Midbrain (tissue), 1 donor: ENCODE measurements at places on chromosomes 1 and 21.

DNA sequence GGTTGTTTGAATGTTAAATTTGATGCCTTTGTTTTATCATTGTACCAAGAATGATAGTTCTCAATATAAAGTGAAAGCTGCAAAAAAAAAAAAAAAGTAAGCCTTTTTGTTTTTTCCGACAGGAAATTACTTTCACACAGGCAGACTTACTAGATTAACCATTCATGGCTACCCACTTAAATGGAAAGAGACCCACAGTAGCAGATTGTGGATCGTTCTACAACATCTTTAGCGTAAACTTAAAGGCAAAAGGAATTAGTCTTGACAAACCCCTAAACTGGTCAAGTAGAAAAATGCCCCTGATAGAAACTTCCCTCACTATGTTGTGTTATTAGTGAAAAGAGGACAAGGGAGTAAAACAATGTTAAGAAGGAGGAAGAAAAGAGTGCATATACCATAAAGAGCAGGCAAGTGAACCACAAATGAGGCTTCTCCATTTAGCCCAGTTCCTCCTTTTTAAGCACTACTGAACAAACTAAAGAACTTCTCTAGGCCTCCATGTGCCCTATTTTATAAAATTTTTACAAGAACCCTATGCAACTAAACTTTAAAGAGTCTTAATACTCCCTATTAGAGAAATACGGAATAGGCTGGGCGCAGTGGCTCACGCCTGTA, 1560.3 kb downstream of the MRPL39 start:
- DNase-seq = no peak

GRCh38 chr1:118751166-118751565, 237.0 kb downstream of the TBX15 start:
- no peak for DNase-seq

GRCh38 chr1:16125088-16125470, 30.8 kb downstream of the EPHA2 start:
- DNase-seq = no peak

DNA sequence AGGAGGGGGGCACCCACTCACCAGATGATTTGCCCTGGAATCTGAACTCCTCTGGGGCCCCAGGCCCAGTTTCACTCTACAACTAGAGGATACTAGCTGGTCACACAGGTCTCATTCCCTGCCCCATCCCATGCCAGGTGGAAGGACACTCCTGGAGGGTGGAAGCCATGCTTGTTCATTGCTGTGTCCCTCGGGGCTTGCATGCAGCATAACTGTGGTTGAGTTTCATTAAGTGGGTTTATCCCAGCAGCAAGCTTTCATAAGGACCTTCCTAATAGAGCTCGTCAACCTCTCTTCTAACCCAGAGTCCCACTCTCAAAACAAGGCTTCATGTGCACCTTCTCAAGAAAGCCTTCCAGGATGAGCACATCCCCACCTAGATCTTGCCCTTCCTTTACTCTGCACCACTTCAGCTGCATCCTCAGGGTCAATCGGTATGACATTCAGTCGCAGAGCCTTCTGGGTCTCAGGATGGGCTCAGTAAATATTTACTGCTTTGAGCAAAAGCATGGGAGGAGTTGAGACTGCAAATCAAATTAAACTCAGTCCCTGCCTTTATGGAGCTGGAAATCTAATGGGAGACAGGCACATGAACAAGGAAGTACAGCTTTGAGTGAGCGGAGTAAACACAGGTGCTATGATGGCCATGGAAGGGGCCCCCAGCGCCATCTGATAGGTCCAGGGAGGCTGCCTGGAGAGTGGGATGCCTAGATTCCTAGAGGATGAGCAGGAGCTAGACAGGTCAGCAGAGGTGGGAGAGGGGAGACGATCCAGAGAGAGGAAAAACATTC, 32.3 kb downstream of the LAMB3 start:
- no peak for DNase-seq

DNA sequence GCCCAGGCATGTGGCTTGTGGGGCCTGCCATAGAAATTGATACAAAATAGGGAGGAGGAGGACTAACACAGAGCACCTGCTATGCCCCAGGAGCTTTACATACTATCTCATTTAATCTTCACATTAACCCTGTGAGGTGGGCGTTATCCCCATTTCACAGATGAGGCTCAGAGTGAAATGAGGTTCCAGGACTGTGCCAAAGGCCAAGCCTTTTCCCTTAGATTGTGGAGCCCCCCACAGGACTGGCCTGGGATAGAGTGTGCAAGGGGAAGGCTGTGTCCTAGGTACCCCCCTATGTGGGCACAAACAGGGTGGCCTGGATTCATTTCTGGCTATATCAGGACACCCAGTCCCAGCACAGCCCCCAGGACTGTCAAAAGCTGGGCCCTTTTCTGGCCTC, 2.2 kb upstream of the DDOST start:
- no peak for DNase-seq

DNA sequence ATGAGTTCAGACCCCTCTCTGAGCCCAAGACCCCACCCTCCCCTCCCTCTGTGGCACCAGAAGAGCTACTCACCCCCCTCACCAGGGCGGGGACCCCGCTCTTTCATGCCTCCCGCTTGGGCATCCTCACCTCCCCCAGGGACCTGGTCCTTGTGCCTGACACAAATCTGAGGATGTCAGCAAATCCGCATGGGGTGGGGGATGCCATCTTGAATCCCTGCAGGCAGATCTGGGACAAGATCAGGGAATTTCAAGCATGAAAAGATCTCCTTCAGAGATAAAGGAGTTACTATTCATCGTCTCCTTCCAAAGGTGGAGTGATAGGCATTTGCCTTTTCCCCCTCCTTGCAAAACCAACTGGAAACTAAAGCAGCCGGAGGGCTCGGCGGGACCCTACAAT, 81.1 kb downstream of the DISP3 start:
- no peak for DNase-seq

GRCh38 chr1:203354246-203354645, 3.3 kb upstream of the FMOD start:
- DNase-seq = no peak

- no peak for DNase-seq
Measured at GRCh38 chr1:94247138-94248094, 10.0 kb upstream of the ARHGAP29 start.

DNA sequence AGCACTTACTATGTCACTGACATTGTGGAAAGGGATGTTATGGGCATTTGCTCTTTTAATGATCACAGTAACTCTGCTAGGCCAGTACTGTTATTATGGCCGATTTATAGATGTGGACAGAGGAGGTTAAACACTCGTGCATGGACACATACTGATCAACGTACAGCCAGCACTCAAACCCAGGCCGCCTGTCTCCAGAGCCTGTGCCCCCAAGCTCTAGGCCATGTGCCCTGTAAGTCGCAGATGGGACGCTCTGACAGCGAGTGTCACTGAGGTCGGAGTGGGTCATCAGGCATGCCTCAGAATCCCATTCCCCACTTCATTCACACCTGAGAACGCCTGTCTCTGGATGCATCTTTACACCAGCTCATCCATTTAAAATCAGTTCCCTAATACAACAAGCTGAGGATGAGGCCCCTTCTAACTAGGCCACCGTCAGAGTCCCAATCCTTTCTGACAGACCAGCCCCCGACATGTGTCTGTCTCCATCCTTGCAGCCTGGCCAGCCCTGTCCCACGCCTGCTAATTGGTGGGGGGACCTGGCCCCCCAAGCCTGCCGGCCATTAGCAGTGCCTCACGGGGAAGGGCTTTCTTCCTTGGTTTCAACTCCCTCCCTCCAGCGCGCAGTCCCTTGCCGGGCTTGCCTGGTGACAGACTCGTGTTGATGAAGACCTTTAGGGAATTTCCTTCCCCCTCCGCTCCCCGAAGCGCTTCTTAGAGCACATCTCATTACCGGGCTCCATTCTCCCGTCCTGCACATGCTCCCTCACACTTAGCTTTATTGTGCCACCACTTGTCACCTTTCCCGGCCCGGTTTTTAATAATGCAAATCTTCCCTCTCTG, 436.8 kb downstream of the KIF26B start:
- DNase-seq = no peak

DNA sequence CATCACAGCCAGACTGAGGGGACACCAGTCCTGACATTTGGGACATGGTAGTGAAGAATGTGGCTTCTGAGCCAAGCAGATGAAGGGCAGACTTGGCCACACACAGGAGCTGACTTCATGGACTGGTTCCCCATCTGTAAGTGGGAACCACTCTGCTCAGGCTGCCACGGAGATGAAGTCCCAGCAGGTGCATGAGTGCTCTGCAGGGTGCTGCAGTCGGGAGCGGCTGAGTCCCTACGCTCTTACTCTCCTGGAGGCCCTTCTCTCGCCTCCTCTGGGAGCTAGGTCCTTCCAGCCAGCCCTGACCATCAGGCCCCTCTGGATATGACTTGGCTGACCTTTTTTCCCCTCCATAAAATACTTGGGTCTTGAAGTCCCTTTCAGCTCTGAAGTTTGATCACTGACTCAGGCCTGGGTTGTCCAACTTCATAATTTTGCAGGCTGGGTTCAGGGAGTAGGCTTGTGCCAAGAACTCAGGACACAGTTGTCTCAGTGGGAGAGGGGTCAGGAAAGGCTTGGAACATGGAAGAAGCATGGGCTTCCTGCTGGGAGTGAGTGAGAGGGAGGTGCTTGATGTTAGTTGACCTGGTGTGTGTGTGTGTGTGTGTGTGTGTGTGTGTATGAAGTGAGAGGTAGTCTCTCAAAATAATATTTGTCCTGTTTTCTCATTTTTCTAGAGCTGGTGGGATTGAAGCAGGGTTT, 21.0 kb upstream of the EPS8L3 start:
- DNase-seq = no peak

GRCh38 chr21:38741092-38741949, 64.4 kb upstream of the ETS2 start:
- no peak for DNase-seq

GRCh38 chr21:20882462-20883407, 115.5 kb upstream of the NCAM2 start:
- peak; percentile 49 for DNase-seq

DNA sequence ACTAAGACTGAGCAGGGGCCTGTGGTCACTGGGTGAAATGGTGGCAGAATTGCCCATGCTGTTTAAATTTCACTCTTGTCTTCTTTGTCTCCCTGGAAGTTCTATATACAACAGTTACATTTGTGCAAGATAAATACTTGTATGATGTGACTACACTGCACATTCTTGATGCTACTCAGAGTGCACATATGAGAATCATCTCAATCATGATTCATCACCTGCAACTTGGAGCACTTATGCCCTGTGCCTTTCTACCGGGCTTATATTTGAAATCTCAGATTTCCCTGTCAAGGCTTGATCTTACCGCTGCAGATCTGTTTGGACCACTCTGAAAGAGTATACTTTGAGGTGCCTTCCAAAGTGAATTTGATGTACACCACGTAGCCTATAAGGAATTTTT, 10.6 kb downstream of the PGM1 start:
- DNase-seq = no peak

- DNase-seq = no peak
Measured at GRCh38 chr1:59194621-59195020, 102.3 kb upstream of the FGGY start.

GRCh38 chr1:6419804-6420453, at the start of gene HES2:
Gene HES2 (minus strand): TSS chr1:6419919. CDS start chr1:6419820, 99 bp downstream.
- DNase-seq = no peak

DNA sequence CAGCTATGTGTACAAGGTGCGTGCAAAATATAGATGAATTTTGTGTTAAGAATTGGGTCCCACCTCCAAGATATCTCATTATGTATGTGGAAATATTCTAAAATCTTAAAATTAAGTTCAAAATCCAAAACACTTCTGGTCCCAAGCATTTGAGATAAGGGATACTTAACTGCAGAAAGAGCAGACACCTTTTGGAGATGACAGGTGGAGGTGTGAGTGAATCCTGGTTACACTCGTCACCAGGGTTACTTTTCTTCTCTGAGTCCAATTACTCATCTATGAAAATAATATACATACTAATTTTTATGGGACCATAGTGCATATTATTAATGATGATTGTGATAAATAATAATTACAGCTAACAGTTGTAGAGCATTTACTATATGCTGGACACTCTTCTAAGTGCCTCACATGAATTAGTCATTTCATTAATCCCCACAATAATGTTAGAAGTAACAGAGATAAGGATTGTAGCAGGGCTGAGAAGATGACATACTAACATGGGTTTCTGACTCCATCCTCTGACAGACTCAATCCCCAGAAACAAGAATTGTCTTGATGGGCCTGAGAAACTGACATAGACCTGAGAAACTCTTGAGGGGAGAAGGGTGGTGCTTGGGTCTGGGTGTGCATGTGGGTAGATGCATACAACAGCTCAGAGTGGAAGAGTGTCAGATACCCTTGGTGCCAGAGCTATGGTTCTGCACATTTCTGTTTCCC, 8.3 kb upstream of the FASLG start:
- no peak for DNase-seq

GRCh38 chr1:43101061-43101460, 71.0 kb downstream of the EBNA1BP2 start:
- no peak for DNase-seq

- no peak for DNase-seq
Measured at GRCh38 chr1:160413716-160414115, 13.4 kb downstream of the VANGL2 start.

- peak; percentile 88 for DNase-seq
Measured at GRCh38 chr1:211680752-211681327, 5.4 kb upstream of the NEK2 start.

GRCh38 chr1:21337010-21337437, 46.8 kb upstream of the ECE1 start:
- DNase-seq = no peak

DNA sequence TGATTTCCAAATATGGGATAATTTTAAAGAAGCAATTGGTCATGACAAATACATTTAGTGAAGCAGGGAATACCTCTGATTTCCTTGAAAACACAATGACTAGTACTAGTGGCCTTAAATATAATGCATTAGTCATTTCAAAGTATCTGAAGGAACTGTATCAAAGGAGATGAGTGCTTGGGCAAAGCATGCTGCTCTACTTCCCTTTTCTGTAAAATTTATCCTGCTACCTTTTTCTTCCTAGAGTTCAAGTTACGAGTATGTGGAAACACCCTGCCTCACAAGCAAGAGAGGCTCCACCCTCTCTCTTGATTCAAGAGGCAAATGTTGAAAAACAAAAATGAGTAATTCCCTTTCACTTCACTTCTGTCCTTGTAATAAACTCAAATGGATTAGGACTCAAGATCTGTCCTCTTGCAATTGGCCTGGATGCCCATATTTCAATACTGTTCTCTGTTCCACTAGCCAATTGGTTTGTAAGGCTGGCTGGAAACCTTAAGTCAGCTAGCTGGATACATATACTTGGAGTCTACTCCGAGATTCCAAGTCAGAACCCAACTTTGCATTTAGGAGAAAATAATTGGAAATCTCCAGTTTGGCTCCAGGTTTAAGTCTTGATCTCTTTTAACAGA, 92.5 kb downstream of the CDC42BPA start:
- DNase-seq = no peak

- no peak for DNase-seq
Measured at GRCh38 chr1:38077523-38078147, 31.0 kb upstream of the POU3F1 start.

GRCh38 chr1:65179148-65179547, 31.1 kb downstream of the AK4 start:
- no peak for DNase-seq
